ENCODE measurements at places on chromosomes 6 and 20. TPM values are rescaled to one million over a fixed set of nuclear protein-coding genes. Genes with fewer than 3 reads are reported as not detected.
A peak's percentile ranks its signal among the peaks of the same experiment; 100 is the strongest.

DNA sequence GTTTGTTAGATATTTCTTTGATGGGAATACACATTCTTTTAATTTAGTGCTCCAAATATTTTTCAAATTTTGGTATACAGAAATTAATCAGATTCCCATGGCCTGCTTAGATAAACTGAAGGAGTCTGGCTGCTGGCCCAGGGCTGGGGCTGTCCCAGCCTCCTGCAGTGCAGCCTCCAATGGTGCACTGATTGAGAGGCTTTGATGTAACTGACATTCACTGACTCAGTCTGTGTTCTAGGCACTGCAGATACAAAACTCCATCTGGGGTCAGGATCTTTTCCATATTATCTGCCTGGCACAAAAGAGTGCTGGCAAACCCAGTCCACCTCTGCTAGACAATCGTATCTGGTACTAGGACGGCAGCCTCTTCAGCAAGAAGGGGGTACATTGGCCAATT lies 64.8 kb downstream of the GRIK2 start:
- no peak overlapping the region for H3K4me3 ChIP-seq
- H3K36me3 ChIP-seq, result no peaks in the 10 kb centered on the region
- no peak overlapping the region for H3K27ac ChIP-seq
- no peak for DNase-seq
- H3K4me1 ChIP-seq, result no peaks in the 10 kb centered on the region
- H3K27me3 ChIP-seq, result no peaks in the 10 kb centered on the region

- no peaks in the 10 kb centered on the region for H3K27me3 ChIP-seq
- H3K4me3 ChIP-seq, result no peak overlapping the region
- DNase-seq, result peak; percentile 42
- H3K36me3 ChIP-seq, result peaks cover 8% of the 10 kb centered on the region
- H3K4me1 ChIP-seq, result peaks cover 5% of the 10 kb centered on the region
These were observed 130.1 kb downstream of the NFATC2 start for GRCh38 chr20:51412333-51412871.

DNA sequence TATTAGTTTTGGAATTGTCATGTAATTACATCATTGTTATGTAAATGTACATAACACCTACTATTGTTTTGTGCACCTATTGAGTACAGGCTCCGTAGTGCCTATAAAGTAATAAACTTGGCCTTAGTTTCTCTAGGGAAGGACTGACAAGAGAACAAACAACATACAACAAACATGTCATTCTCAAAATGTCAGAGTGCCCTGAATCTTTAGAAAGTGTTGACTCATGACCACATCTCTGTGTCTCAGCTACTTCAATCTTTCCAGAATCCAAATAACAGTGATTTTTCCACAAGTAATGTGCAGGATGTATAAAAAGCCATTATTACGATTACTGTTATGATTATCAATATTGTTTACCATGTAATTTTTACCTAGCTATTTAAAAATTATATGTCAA lies 17.2 kb downstream of the LAMP5 start:
- no peak overlapping the region for H3K27ac ChIP-seq
- no peaks in the 10 kb centered on the region for H3K4me1 ChIP-seq
- no peak for DNase-seq
- no peaks in the 10 kb centered on the region for H3K36me3 ChIP-seq
- H3K27me3 ChIP-seq, result no peaks in the 10 kb centered on the region

DNA sequence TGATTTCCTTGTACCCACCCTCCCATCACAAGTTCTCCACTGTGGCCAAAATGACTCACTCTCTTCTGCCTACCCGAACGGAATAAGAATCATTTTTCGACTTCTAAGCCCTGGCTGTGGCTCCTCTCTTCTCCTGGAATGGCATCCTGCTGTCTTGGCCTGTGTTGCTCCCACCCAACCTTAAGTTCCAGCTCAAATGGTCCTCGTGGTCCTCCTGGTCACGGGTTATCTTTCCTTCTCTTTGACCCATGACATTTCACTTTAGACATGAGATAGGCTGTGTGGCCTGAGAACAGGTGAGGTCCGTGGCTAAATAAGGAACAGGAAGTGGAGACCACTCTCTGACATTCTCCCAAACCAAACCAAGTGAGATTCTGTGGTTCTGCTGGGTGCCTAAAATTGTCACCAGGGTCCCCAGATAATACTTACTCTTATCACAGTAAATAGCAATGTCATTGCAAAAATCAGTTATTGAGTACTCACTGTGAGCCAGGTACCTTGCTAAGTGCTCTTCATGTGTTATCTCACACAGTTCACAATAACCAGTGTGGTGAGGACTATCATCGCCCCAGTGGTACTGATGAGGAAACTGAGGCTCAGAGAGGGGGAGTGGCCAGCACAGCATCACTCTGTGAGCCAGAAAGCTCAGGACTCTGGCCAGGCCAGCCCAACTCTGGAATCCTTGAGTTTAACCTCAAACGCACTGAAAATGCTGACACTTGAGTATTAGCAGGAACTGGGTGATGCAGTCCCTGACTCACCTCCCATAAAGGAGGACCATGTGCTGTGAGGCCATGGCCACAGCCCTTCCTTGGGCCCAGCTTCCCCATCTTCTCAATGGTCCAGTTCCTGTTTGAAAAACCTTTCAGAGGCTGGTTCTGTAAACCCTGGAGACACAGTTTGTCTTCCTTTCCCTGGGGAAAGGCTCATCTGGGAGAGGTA lies 74.8 kb upstream of the SIRPA start:
- DNase-seq, result no peak
- no peaks in the 10 kb centered on the region for H3K27me3 ChIP-seq
- no peak overlapping the region for H3K27ac ChIP-seq
- H3K4me3 ChIP-seq, result no peak overlapping the region
- no peaks in the 10 kb centered on the region for H3K36me3 ChIP-seq
- H3K4me1 ChIP-seq, result peaks cover 6% of the 10 kb centered on the region

DNA sequence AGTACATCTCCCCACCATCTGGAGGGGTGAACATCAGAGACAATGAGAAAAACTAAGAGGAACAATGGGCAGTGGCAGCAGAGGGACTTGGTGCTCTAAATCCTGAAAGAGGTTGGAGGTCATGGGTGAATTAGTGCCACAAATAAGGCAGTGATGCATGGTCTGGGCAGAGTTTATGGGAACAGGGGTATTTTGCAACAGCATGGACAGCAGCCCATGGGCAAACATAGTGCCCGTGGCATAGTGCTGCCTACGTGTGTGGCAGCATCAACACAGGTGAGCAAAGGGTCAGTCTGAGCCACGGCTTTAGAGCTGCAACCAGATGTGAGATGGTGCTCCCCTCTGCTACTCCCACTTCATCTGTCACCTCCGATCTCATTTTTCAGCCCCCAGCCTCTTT lies 459.1 kb upstream of the CITED2 start:
- no peaks in the 10 kb centered on the region for H3K36me3 ChIP-seq
- DNase-seq, result no peak
- no peaks in the 10 kb centered on the region for H3K27me3 ChIP-seq

GRCh38 chr6:142075516-142076101 lies 57.1 kb upstream of the GJE1 start:
- no peak overlapping the region for H3K4me3 ChIP-seq
- H3K27ac ChIP-seq, result no peak overlapping the region
- no peak for DNase-seq
- no peaks in the 10 kb centered on the region for H3K36me3 ChIP-seq

DNA sequence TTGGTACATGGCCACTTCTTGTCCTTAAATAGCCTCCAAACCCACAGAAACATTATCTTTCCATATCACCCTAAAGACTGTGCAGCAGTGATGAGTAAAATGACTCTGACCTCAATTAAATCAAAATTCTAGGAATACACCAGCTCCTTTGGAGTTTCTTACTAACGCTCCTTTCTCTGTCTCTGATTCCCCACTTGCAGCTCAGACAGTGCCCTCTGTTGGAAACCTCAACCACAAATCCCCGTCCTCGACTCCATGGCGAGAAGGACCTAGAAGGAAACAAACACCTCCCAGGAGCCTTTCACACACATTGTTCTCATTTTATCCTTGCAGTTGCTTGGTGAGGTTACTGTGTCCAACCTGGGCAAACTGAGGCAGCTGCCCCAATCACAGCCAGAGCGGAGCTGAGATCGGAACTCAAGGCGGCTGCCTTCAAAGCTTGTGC lies 17.7 kb upstream of the PARD6B start:
- DNase-seq, result no peak
- H3K36me3 ChIP-seq, result no peaks in the 10 kb centered on the region
- H3K27ac ChIP-seq, result no peak overlapping the region
- no peaks in the 10 kb centered on the region for H3K27me3 ChIP-seq

DNA sequence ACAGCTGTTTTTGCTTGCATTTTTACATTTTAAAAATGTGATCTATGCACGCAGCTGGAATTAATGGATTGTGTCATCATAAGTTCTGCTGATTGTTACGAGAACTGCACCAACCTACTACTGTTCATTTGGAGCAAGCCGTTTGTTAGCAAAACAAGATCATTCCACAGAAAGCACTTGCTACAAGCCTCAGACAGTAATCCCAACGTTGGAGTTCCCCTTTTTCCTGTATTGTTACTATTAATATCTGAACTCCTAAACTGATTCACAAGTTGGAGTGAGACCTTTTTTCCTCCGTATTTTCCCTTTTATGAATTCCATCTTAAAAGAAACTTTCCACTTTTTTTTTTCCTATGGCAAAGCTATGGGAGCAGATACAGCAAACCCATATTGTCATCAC lies 3.5 kb downstream of the TENT5A start:
- H3K4me3 ChIP-seq, result peak overlapping the region; percentile 75
- peaks cover 55% of the 10 kb centered on the region for H3K4me1 ChIP-seq
- no peaks in the 10 kb centered on the region for H3K27me3 ChIP-seq
- no peak for DNase-seq
- H3K27ac ChIP-seq, result peak overlapping the region; percentile 6
- H3K36me3 ChIP-seq, result peaks cover 48% of the 10 kb centered on the region

DNA sequence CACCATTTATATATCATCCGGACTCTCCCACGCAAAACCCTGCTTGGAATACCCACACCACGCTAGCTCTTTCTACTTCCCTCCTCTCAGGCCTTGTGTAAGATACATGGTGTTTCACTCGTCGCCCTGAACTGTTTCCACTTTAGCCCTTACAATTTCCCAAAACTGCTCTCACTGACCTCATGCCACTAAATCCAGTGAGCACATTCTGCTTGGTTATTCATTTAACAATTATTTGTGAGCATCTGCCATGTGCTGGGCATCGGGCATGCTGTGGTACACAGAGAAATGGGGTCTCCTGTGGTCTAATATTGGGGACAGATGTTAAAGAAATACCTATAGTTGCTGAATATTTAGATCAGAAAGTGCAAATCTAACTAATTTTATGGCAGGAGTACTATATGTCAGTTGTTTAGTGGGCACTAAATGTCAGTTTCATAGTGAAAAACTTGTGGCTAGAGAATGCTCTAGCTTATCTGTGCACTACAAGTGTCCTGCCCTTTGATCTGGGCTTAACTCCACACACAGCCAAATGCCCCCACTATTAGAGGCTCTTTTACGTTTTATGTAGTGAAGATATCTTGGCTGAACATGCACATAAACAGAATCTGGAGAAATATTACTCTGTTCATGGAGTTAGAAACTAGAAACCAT lies 41.0 kb downstream of the PLEKHG1 start:
- H3K27ac ChIP-seq, result no peak overlapping the region
- DNase-seq, result no peak
- no peaks in the 10 kb centered on the region for H3K27me3 ChIP-seq
- H3K4me3 ChIP-seq, result no peak overlapping the region
- no peaks in the 10 kb centered on the region for H3K36me3 ChIP-seq
- H3K4me1 ChIP-seq, result peaks cover 9% of the 10 kb centered on the region

GRCh38 chr6:40685862-40686261 lies 98.7 kb upstream of the LRFN2 start:
- H3K27me3 ChIP-seq, result peaks cover 25% of the 10 kb centered on the region
- H3K27ac ChIP-seq, result no peak overlapping the region
- no peaks in the 10 kb centered on the region for H3K36me3 ChIP-seq
- peaks cover 7% of the 10 kb centered on the region for H3K4me1 ChIP-seq

DNA sequence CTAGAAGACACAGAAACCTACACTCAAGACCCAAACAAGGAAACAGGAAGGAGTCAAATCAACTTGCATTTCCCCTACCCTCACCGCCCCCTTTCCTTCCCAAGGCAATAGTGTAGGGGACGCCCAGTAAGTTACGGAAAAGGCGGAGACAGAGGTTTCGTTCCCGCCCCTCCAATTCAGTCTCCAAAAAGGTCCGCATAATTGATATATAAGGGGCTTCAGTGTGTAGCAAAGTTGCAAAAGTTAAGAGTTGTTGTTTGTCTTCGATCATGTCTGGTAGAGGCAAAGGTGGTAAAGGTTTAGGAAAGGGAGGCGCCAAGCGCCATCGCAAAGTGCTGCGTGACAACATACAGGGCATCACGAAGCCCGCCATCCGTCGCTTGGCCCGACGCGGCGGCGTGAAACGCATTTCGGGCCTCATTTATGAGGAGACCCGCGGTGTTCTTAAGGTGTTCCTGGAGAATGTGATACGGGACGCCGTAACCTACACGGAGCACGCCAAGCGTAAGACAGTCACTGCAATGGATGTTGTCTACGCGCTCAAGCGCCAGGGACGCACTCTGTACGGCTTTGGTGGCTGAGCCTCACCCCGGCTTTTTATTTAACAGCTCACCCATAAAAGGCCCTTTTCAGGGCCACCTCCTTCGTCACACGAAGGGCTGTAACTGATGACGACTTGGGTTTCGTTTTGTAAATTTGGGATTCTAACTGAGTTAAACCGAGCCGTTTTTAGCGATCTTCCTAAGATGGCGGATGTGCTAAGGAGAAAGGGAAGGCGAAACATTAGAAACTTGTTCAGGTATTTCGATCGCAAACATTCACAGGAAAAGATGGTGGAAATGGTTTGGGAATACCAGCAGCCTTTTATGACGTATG lies 124.6 kb upstream of the BTN3A2 start:
- H3K36me3 ChIP-seq, result no peaks in the 10 kb centered on the region
- peak overlapping the region; percentile 55 for H3K4me3 ChIP-seq
- no peaks in the 10 kb centered on the region for H3K4me1 ChIP-seq
- peak; percentile 81 for DNase-seq
- peaks cover 100% of the 10 kb centered on the region for H3K27me3 ChIP-seq
- peak overlapping the region; percentile 52 for H3K27ac ChIP-seq

DNA sequence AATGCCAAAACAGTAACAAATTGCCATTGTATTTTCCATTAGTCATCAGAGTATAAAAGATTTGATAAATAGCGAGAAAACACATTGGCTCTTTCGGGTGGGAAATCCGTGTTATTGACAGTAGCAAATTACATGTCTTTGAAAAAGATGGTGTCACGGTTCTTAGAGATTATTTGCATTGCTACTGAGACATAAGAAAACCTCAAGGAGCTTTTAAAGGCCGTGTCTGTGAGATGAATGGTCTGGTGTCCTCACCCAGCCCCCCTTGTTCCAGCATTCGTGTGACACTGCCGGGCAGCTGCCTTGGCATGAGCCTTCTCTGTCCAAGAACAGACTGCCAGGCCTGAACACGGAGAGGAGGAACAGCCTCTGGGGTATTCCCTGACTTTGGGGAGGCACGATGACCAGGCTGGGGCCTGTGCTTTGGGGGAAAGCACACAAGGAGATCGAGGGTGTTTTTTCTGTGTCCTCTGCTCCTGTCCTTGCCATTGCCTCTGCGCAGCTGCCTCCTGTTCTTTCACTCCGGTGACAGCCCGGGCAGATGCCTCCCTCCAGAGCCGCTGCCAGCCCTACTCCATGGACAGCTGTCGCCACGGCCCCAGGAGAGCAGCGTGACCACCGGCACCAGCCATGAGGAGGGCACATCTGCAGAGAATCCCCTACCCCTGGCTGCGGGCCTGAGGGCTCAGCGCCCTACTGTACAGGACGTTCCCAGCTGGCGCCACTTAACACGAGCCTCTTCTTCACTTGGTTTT lies 167.7 kb upstream of the CDYL start:
- peak; percentile 17 for DNase-seq
- peaks cover 41% of the 10 kb centered on the region for H3K4me1 ChIP-seq
- no peaks in the 10 kb centered on the region for H3K27me3 ChIP-seq
- no peaks in the 10 kb centered on the region for H3K36me3 ChIP-seq
- no peak overlapping the region for H3K27ac ChIP-seq
- H3K4me3 ChIP-seq, result no peak overlapping the region

GRCh38 chr20:53294804-53295203 lies 298.8 kb downstream of the ZNF217 start:
- no peak for DNase-seq
- H3K4me1 ChIP-seq, result peaks cover 10% of the 10 kb centered on the region
- H3K27me3 ChIP-seq, result no peaks in the 10 kb centered on the region
- no peak overlapping the region for H3K27ac ChIP-seq

The GNAS-AS1 gene
- 1.5 TPM for total RNA-seq

All from heart right ventricle (tissue), 16 donors.